ENCODE measurements at places on chromosomes 3 and 15.

- DNase-seq = no peak
Measured at GRCh38 chr3:101791778-101792177, 12.8 kb downstream of the NXPE3 start.

- DNase-seq = no peak
Measured at GRCh38 chr15:60047701-60048100, 43.6 kb downstream of the FOXB1 start.

- DNase-seq = no peak
Measured at GRCh38 chr3:17153209-17153608, 268.5 kb downstream of the PLCL2 start.

DNA sequence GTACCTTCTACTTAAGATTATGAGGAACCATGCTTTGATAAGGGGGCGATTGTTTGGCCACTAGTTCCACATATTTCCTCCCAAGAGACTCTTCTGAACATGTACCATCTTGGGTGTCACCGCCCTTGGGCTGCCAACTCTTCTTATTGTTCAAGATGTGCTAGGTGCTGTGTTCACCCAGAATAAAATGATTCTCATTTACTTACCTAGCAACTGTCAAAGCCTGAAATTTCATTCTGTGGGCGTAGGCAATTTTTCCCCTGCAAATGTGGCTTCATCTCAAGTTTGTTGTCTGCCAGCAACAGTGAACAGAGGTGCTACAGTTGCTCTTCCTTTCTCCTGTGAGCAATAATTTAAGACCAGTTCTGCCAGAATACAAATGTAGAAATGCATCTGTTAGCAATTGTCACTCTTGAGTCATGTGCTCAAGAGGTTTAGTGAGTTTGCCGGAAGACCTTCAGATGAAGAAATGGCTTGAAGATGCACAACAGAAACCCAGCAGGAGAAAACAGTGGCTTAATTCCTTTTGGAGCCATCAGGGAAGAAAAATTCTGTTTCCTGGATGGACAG, 41.3 kb upstream of the RARB start:
- no peak for DNase-seq

DNA sequence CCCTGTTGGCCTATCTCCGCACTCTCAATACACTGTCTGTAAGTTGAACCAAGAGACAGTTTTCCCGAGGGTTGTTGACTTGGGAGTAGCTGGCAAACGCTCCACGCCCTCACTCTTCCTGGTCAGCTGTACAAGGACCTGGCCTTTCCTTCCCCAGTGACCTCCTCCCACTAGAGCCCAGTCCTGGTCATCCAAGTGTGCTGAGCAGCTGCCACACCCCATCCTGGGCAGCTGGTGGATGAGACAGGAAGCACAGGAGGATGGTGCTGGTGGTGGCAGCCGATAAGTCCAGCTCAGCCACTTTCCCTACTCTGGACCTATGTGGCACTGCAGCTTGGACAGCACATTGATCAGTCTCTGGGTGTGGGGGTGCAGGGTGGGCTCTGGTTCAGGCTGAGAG, 19.8 kb downstream of the PFKFB4 start:
- no peak for DNase-seq

- DNase-seq = no peak
Measured at GRCh38 chr3:10357592-10358308, 36.8 kb upstream of the SEC13 start.

DNA sequence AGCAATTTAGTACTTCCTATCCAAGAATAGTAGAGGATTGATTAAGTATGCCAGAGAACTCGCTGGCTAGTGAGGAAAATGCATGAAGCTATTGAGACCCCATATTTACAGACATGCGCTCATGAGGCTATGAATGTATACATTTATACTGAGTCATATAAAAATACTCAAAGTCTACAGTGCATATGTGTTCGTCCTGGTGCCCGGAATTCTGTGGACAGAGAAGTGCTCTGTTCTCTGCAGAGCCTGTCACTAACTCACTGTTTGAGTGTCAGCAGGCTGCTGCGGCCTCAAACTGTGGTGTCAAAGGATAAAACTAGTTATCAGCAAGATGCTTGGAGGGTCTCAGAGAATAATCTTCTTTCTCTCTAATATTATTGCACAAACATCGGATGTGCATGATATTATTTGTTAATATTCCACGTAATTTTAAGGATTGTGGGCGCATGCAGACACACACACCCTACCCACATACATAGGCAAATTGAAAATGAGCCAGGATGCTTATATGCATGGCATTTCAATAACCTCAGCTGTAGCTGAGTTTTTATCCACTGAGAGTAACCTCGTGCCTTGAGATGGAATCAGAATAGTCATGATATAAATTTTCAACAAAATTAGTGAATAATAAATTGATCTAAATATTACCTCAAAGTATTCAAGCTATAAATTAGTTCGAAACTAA, 50.0 kb upstream of the TSC22D2 start:
- DNase-seq = no peak

- DNase-seq = no peak
Measured at GRCh38 chr3:122940628-122941086, 86.9 kb downstream of the SEMA5B start.

- DNase-seq = no peak
Measured at GRCh38 chr3:25424614-25425013, 3.4 kb upstream of the RARB start.

- DNase-seq = no peak
Measured at GRCh38 chr3:40714771-40715345, 190.1 kb downstream of the ZNF621 start.

DNA sequence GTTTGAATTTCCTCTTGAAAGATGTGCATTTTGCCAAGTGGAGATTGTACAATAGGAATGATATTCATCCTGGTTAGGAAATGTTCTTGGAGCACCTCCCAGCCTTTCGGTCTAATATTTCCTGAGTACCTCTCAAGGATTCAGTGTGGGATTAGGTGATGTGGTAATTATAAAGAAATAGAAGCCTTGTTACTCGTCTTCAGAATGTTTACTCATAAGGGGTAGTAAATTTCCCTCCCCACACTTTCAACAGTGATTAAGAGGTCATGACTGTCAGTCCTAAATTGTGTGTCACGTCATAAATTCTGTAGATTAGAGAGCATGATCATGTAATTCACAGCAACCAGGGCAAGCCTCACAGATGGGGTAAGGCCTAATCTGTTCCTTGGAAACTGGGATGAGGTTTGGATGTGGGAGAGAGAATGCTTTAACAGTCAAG, 633.1 kb upstream of the TBL1XR1 start:
- DNase-seq = peak; percentile 34

GRCh38 chr15:37143351-37143750, 43.0 kb upstream of the MEIS2 start:
- no peak for DNase-seq

- DNase-seq = no peak
Measured at GRCh38 chr3:179398574-179399231, 51.2 kb downstream of the MFN1 start.

DNA sequence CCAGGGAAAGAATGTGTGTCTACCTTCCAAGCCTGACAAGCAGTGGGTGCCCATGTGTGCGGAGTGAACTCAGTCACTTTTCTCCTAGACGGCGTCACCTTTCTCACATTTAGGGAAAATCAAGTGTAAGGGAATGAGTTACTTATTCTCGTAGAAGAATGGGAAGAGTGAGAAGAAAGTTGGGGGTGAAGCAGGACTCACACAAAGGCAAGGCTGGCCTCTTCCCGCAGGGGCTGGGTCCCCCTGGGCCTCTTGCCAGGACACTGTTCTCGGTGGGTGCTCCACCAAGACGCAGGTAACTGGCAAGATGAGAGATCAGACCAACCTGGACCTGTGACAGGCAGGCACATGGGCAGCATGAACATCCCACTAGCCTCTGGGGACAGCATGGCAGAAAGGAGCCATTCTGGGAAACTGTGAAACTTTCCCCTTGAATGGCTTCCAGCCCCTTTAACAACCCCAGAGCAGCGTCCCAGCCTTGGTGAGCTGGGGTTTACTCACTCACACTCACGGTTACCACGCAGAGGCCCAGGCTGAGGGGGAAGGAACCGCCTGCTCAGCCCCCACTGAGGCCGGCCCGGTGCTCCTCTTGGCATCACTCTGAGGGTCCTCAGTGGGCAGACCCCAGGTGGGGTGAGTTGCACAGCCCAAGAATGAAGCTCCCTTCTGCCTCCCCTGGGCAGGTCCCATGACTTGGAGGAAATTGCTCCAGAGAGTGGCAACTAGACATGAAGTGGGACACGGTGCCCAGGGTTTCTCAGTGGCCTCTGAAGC, 15.0 kb upstream of the SRP14 start:
- no peak for DNase-seq

DNA sequence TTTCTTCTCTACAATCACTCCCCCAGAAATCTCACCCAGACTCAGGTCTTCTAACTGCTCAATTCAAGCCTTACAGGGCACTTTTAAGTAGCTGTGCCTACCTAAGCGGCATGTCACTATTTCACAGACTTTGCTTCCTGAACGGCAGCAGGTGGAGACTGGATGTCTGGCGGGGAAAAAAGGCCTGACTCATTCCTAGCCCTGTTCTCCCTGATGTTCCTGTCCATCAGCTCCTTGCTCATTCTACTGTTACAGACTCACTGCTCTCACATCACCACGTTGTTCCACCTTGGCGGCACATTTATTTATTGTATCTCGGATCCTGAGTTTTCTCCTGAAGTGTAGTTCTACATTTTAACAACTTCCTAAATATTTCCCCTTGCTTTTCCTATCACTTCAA, 52.6 kb upstream of the ATP11B start:
- peak; percentile 81 for DNase-seq

DNA sequence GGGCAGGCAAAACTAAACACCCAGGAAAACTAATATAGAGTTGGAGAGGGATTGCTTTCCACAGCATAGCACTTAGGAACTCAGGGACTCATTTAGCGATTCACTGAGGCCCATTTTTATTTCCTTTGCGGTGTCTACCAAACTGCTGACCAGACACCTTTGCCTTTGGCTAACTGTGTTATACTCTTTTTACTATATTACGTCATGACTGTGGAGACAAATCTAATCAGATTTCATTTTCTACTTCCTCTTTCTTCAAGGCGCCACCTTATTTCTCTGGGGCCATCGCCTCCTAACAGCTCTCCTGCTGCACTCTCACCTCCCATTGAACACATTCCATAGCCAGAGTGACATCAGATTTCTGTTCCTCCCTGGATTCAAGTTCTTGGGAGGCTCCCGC, 215.7 kb upstream of the WNT5A start:
- DNase-seq = no peak

DNA sequence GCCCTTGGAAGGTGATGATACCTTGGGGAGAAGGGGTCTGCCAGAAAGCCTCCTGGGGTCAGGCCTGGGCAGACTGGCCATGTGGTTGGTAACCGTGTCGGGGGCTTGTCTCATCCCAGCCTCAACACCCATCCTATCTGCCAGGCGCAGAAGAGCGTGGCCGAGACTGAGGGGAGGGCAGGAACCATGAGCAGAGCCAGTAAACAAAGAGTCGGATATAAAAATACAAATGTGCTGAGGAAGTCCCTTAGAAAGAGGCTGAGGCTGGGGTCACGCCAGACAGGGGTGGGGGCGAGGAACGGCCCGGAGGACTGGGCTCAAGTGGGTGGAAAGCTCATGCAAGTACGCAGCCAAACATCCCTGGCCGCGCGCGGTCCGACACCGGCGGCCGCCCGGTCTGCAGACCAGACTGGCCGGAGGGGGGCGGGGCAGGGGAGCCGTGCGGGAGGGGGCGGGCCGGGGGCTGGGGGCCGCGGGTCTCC, 1.9 kb downstream of the CAMK2N2 start:
- no peak for DNase-seq

GRCh38 chr3:160831401-160831800, 75.4 kb downstream of the PPM1L start:
- peak; percentile 20 for DNase-seq

- DNase-seq = no peak
Measured at GRCh38 chr3:123111640-123112039, 44.8 kb downstream of the PDIA5 start.

GRCh38 chr3:129694228-129694627, 87.8 kb upstream of the PLXND1 start:
- DNase-seq = no peak

GRCh38 chr15:31019986-31020385, 28.6 kb upstream of the MTMR10 start:
- no peak for DNase-seq

- no peak for DNase-seq
Measured at GRCh38 chr3:182690172-182690571, 103.1 kb upstream of the ATP11B start.

- DNase-seq = no peak
Measured at GRCh38 chr15:39969002-39969394, 35.1 kb downstream of the EIF2AK4 start.

GRCh38 chr15:101651554-101652097, 555 bp downstream of the TM2D3 start:
- peak; percentile 77 for DNase-seq

DNA sequence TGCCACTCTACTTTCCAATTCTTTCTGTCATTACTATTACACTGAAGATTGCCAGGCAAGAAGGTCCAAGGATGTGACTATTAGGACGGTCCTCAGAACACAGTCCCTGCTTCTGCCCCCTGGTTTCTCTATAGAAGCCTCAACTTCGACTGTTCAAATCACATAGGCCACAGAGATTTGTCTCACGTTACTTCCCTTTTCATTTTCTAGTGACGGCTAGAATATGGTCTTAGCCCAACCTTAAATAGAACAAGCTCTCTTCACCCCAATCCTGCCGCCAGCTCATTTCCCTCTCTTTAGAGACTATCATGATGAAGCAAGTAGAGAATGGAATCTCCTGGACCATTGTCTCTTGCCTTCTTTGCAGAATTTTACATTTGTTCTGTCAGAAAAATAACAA, 84.9 kb downstream of the TIGIT start:
- DNase-seq = no peak

GRCh38 chr15:100248236-100248635, 93.5 kb downstream of the ADAMTS17 start:
- DNase-seq = no peak

DNA sequence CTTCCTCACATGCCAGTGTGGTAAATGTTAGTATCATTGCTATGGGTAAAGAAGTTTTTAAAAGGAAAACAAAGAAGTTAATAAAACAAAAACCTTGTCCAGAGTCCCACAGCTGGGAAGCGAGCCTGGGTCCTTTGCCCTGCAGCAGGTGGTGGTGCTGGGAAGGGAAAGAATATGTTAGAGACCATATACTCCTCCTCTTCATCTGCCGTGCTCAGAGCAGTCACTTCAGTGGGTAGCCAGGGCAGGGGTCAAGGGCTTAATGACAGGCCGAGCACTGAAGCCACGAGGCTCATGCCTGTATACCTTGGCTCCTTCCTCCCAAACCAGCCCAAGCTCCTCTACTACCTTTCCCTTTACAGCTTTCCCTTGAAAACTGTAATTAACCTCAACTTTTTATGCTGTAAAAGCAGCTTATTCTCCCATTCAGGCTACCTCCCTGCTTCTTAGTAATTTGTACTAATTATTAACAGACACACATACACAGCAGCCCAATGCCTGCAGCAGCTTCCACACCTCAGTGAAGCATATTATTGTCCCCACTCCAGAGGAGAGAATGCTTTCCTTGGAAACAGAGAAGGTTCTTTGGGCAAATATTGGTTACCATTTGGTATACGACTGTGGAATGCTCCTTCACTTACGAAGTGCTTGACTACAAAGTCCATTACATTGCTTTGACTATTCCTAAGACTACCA, 362.1 kb downstream of the EPHB1 start:
- DNase-seq = no peak

- peak; percentile 76 for DNase-seq
Measured at GRCh38 chr3:126678693-126679317, 23.9 kb upstream of the TXNRD3 start.
